ENCODE measurements at places on chromosomes 4 and X.

DNA sequence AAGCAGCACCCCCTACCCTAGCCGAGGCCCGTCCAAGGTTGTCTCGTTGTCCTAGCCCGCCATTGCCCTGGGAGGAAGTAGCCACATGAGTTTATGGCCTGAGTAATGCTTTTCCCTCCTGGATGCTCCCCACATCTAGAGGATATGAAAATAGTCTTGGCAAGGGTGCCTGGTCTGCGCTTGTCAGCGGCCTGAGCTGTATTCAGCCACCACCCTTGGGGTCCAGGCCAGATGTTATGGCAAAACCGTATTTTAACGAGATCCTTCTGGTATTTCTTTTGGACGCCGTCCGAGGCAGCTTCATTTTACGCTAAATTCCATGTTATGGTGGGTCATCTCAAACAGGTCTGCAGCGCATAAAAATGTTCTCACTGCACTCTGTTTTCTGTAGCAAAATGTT is 89.3 kb downstream of the GPR143 start:
- DNase-seq: no peak

GRCh38 chrX:53440621-53441517 is 6.7 kb upstream of the HSD17B10 start:
- peak; percentile 2 for DNase-seq

DNA sequence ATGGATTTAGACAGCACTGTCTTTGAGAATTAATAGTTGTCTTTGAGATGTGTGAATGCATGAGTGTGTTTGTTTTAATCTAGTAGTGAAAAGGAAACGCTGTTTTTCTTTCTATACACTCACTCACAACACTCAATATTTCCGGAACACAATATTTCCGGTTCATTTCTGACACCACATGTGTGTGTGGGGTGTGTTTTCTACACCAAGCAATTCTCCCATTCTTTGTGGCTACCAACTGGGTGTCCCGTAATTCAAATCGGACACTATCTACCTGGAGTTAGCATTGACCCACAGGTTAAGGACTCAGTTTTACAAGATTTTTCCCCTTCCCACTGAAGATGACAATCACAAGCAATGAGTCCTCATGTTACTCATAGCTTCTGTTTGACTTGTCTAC is 113.9 kb downstream of the SNCA start:
- no peak for DNase-seq

DNA sequence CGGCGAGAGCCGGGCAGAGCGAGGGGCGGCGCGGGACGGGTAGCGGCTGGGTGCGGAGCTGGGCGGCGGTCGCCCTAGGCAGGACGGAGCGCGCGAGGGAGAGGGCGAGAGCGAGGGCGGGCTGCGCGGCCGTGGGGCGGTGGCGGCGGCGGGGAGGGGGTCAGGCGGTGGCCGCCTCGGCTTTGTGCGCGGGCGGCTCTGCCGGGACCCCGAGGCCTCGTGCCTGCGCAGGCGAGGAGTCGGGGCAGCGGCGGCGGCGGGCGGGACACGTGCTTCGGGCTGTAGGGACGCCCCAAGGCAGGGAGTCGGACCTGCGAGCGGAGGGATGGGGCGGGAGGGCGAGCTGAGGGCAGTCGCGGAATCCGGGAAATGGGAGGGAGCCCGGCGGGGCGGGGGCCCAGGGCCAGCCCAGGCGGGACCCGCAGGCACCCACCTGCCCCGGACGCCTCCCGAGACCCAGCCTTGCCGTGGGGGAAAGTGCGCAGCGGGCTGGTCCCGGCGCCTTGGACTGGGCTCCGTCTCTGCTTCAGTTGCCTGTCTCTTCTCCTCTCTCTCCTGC is 465 bp downstream of the BMPR1B start:
- DNase-seq: no peak

DNA sequence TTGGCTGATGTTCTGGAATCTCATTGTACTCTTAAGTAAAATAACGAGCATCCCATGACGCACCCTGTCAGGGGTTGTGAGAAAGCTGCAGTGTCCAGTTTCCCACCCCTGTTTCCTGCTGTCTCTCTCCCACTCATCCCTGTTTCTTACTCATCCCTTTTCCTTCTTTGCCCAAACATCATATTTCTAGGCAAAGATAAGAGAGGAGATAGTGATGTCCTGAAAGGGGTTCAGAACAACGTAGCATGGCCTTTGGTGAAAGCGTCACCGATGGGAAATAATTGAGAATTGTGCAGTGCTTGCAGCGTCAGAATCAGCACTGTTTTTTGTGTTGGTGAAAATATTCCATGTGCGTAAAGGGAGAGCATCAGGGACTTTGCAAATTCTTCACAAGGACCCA is 23.5 kb upstream of the TMEM165 start:
- DNase-seq: no peak

DNA sequence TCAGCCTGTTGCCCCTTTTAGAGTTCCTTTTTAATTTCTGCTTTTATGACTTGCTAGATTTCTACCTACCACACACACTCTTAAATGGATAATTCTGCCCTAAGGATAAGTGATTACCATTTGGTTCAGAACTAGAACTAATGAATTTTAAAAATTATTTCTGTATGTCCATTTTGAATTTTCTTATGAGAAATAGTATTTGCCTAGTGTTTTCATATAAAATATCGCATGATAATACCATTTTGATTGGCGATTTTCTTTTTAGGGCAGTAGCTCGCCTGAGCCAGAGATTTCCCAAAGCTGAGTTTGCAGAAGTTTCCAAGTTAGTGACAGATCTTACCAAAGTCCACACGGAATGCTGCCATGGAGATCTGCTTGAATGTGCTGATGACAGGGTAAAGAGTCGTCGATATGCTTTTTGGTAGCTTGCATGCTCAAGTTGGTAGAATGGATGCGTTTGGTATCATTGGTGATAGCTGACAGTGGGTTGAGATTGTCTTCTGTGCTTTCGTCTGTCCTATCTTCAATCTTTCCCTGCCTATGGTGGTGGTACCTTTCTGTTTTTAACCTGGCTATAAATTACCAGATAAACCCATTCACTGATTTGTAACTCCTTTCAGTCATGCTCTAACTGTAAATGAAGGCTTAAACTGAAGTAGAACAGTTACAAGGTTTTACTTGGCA is 7.8 kb downstream of the ALB start:
- no peak for DNase-seq

DNA sequence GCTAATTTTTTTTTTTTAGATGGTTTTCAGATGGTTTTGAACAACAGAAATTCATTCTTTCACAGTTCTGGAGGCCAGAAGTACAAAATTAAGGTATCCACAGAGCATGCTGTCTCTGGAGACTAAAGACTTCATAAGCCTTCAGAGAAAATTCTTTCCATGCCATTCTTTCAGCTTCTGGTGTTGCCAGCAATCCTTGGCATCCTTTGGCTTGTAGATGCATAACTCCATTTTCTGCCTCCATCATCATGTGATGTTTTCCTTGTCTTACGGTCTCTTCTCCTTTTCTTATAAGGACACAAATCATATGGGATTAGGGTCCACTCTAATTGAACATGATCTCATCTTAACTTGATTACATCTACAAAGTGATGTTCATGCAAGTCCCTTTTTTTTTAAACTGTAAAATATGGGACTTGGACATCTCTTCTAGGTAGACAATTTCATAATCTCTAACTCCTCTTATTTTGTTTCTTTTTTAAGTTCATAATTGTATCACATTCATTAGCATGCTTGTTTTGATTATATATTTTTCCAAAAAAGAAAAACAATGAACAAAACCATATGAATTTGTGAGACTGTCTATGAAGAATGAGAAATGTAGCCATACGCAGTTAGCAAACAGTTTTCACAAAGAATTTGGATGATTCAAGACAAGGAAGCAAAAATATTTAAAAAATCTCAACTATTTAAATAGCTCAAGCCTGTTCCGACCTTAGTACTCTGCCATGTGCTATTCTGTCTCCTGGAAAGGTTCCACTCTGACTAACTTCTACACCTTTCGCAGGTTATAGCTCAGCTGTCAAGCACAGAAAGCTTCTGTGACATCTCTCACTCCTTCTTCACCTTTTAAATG is 53.1 kb upstream of the GIMD1 start:
- no peak for DNase-seq

DNA sequence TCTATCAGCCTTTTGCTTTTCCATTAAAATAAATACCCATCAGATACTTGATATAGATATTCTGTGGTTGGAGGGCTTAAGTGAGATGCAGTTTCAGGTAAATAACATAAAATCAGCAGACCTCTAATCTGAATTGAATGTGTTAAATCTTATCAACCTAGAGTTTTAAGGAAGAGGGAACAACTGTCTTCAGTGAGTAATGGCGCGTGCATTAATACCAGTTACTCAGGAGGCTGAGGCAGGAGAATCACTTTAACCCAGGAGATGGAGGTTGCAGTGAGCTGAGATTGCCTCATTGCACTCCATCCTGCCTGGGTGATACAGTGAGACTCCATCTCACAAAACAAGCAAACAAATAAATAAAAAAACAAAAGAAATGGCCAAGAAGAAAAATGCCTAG is 54.3 kb downstream of the FAT4 start:
- DNase-seq: no peak

GRCh38 chr4:103156106-103156505 is 42.0 kb downstream of the CENPE start:
- DNase-seq: no peak

DNA sequence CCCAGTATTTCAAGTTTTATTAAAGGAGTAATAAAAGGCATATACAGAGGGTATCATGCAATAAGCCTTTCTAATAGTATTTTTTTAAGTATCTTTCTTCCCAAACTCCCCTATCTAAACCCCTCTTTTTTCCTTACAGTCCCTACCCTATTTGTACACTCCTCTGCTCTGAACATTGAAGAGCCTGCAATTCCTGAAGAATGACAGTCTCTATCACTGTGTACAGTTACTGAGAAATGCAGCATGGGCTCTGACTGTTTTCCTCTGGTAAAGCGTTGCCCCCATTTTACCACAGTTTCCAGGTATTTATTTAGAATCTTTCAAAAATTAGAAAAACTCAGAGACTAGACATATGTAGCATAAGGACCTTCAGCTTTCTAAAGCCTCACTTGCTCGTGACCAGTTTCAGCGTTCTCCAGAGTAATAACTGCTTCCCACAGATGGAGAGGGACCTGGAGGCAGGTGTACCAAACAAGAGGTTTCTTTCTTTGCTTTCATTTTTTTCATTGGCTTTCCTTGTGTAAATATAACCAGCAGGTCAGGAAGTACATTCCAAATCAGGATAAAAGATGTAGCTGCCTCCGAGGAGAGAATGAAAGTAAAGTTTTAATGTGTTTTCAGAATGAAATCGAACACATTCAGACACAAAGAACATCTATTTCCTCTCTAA is 230.8 kb downstream of the CFAP299 start:
- no peak for DNase-seq

- no peak for DNase-seq
Observed at GRCh38 chrX:28189011-28189410, 207.8 kb upstream of the DCAF8L1 start.

GRCh38 chrX:2516623-2517022 is 15.8 kb upstream of the DHRSX start:
- no peak for DNase-seq

GRCh38 chr4:91108751-91109150 is 981.6 kb downstream of the CCSER1 start:
- DNase-seq: no peak

- DNase-seq: no peak
Observed at GRCh38 chrX:108833993-108834392, 97.6 kb upstream of the IRS4 start.

DNA sequence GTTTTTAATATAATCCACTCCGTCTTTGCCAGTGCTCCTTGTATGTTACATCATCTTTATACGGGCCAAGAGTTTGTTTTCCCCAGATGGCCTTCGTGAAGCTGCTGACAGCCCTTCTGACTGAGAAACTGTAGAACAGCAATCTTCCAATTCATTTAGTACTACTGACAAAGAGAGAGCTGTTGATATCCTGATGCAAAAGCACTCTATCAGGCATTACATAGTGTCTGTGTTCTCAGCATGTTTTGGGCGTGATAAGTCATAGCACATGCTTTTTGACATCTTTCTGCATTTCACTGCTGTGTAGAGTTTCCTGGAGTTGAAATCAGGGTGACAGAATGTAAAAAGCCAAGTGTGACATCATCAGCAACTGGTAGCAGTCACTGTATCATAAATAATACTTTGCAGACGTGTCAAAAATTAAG is 746.3 kb upstream of the FAM241A start:
- no peak for DNase-seq

- no peak for DNase-seq
Observed at GRCh38 chr4:106426069-106426468, 57.5 kb upstream of the GIMD1 start.

DNA sequence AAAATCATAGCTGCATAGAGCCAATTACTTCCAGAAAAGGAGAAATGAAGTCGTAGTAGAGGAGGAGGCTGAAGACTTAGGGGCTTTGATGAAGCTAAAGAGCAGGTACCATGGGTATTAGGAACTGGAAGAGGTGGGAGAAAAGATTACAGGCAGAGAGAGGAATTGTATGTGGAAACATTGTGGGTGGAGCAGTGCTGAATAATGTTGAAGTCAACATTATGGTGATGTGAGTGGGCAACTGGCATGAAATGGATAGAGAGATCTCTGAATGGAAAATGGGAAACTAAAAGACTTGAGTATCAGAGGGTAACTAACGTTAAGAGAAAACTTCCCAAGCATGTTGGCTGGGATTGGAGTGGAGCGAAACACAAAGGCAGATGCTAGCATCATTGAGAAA is 92.5 kb downstream of the AREG start:
- no peak for DNase-seq

DNA sequence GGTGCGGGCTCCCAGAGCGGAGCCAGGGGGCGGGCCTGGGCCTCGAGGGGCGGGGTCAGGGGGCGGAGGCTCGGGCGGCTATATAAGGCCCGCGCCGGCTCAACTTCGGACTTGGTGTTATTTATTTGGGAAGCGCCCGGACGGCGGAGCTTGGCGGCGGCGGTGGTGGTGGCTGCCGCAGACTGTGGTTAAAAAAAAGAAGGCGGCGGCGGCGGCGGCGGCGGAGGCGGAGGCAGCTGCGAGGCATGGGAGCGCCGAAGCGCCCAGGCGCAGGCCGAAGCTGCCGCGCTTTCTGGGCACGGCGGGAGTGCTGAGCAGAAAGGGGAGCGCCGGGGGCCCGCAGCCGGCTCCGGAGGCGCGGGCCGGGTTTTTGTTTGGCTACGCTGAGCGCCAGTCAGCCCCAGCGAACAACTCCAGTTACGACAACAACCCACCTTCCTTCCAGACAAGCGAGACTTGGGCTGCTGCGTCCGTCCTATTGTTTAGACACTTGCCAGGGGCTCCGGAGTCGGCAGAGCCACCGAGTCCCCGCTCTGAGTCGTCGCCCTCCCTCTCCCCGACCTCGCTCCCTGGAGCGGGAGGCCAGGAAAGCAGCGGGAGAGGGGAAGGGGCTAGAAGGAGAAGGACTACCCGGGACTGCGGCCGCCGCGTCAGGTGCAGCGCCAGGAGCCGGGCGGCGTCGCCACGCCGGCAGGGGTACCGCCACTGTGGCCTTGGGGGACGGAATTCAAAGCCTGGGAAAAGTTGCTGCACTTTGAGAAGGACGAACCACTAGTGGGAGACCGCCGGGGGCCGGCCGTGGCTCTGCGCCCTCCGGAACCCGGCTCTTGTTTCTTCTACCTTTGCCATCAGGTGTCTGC is at the start of gene SLIT2:
SLIT2 (plus strand) TSS at position 110 of the 860 bp plus-strand sequence. CDS start 1,911 bp downstream, outside the sequence.
- peak; percentile 27 for DNase-seq

- no peak for DNase-seq
Observed at GRCh38 chr4:8105306-8106100, 53.1 kb downstream of the ABLIM2 start.
